ENCODE measurements at places on chromosomes 11 and 22.

DNA sequence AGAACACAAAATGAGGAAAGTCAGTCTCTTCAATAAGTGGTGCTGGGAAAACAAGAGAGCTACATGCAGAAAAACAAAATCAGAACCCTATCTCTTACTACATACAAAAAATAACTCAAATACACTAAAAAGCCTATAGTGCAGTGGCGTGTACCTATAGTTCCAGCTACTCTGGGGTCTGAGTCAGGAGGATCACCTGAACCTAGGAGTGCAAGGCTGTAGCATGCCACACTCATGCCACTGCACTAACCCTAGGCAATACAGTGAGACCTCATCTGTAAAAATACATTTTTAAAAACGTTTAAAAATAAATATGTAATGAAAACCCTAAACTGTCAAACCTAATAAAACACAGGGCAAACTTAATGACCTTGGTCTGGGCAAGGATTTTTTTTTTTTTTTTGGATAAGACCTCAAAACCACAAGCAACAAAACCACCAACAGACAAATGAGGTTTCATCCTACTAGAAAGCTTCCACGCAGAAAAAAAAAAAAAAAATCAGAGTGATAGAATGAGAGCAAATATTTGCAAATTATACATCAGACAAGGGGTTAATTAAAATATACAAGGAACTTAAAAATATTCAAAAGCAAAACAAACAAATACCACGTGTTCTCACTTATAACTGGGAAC lies 35.2 kb downstream of the XKR3 start:
- DNase-seq, result no peak

DNA sequence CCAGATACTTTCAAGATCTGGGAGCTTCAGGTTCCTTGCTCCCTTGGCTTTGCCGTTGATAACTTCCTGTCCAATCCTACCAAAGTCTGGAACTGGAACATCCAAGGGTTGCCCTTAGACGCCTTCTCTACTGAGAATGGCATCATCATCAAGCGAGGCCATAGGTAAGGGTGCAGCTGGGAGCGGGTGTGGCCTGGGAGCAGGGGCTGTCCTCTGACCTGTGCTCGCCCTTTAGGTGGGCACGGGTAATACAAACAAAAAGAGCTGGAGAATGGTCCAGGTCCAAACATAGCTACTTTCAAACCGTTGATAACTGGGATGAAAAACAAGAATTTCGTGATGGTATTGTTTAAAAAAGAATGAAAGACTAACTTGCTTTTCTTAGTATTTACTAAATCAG lies 25.0 kb downstream of the CASP12 start:
- DNase-seq, result no peak

DNA sequence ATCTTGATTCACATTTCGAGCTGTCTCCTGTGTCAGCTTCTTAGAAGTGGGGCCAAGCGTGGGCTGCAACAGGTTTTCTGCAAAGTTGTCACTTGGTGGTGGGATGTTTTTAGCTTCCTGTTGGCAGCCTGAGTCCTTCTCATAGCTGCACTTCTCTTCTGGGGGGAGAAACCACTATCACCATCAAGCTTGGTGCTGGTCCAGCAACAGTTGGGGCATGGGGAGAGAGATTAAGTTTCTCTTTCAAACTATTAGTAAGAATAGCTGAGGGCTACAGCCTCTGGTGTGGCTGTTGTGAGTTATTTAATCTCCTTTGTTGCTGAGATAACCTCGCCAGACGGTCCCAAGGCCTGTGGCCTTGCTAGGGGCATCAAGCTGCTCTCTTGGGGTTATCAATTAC lies 123.3 kb upstream of the CRYBB3 start:
- no peak for DNase-seq

DNA sequence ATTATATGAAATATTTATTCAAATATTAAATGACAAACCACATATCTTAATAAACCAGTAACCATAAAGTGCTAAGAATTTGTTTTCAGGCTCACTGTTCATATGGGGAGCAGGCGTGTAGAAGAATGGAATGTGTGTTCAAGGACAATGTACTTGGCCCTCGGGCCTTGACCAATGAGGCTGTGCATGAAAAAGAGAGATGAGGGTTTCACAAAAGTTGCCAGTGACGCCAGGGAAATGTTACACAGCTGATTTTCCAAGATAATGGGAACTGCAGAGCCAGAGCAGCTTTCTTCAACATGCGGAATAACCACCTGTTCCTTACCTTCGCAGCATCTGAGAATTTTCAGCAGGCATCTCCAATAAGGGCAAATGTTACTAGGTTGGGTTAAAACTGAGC lies 4.2 kb downstream of the SF1 start:
- DNase-seq, result no peak

GRCh38 chr22:28232204-28232603 lies 313.1 kb upstream of the PITPNB start:
- DNase-seq, result no peak

DNA sequence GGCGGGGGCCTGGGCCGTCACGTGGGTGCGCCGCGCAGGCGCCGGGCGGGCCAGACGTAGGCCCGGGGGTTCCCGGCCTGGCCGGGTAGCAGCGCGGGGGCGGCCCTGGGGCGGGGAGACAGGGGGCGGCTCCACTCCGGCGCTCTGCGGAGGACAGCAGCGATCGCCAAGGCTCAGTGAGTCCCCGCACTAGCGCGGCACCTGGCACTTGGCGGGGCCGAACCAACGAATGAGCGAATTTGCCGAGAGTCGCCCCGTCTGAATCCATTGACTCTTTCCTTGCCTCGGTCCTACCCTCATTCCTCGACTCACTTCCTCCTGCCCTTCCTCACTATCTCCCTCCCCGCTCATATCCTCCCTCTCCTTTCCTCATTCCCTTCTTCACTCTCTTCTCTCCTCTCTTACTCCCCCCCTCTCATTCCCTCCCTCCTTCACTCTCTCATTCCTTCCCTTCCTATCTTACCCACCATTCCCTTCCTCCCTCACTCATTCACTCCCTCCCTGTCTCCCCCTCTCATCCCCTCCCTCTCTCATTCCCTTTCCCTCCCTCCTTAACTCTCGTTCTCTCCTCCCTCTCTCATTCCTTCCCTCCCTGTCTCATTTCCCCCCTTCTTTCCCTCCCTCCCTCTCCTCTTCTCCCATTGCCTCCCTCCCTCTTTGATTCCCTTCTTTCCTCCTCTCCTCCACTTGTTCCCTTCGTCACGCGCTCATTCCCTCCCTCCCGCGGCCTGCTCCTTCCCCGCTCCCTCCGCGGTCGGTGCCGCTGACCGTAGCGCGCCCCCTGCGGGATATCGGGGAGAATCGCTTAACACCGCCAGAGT lies 476 bp upstream of the KLHL22 start:
- DNase-seq, result peak; percentile 97

DNA sequence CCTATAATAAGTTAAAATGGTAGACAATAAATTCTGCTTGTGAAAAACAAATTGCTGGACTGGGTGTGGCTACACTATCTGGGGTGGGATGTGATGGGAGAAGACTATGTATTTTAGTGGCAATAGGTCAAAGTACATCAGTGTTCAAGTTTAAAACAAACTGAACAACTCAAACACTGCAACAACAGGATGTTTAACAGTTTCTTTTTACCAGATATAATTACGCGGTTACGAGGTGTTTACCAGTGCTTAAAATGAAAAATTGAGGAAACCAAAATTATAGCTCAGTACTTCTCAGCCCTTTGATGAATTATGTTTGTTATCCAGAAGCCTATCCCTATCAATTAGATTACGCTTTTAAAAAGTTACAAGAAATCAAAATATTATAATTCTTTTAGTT lies 3.2 kb downstream of the PRDM10 start:
- no peak for DNase-seq

- no peak for DNase-seq
These were observed 1.4 kb downstream of the OSBP2 start for GRCh38 chr22:30695871-30696655.

DNA sequence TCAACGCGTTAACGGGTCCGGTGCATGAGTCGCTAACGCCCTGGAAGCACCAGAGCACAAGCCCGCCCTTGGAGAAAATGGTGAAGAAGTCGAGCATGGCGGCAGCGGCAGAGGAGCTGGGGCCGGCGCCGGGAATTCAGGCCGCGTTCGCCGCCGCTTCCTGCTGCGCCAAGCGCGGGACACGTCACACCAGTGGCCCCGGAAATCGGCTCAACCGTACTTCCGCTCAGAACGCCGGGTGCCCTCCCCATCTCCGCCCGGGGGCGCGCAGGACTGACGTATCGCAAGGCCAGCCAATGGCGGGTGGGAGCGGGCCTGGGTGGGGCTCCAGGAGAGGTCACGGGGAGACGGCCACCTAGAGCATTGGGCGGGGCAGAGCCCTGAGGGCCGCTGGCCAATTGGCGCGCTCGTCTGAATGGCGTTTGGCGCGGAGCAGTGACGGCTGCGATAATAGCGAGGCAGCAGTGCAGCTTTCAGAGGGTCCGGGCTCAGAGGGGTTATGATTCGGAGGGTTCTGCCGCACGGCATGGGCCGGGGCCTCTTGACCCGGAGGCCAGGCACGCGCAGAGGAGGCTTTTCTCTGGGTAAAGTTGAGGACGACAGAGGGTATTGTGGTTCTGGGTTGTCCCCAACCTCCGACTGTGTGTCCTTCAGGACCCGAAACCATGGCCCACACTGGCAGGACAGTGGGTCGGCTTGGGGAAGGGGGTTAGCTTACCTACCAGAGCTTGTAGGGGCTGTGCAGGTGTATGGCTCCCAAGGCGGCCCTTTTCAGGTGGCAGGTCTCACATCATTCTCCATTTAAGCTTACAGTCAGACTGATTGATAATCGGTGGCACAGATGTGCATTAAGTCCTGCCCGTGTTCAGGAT lies at the start of the genes FOXRED1 and SRPRA:
FOXRED1 (plus strand) TSS at position 447 of the 872 bp plus-strand sequence; CDS start at position 500, 53 bp downstream.
SRPRA (minus strand) TSS at position 188 of the 872 bp plus-strand sequence; CDS start at position 97, 91 bp downstream.
- peak; percentile 100 for DNase-seq

- DNase-seq, result no peak
These were observed 28.0 kb upstream of the KRTAP5-6 start for GRCh38 chr11:1668911-1669473.

DNA sequence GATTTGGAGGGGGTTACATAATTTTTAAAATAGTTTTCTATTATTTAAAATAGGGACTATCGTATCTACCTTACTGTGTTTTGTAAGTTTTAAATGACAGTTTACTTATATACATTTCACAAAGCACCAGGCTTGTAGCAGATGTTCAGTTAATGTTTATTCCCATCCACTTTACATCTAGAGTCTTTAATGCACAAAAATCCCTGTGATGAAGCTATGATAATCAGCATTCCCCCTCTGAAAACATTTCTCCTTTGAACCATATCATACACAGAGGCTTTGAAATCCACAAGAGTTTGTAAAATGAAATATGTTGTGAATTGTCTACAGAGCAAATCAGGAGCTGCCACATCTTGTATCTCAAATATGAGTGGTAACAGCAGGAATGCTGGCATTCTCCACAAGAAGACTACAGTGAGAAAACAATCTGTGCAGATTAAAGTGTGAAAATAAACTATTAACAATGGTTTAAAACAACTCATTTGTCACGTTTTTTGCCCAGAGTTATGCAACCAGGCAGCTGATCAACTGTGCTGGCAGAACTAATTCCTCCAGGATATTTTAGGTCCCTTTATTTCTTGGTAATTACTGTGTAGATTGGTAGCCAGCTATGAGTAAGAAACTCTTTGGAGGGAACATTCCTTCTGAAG lies 699.1 kb upstream of the ARHGAP42 start:
- no peak for DNase-seq

GRCh38 chr11:118628432-118628831 lies 21.0 kb downstream of the PHLDB1 start:
- no peak for DNase-seq

GRCh38 chr11:120153221-120153620 lies 15.3 kb upstream of the TRIM29 start:
- DNase-seq, result no peak

DNA sequence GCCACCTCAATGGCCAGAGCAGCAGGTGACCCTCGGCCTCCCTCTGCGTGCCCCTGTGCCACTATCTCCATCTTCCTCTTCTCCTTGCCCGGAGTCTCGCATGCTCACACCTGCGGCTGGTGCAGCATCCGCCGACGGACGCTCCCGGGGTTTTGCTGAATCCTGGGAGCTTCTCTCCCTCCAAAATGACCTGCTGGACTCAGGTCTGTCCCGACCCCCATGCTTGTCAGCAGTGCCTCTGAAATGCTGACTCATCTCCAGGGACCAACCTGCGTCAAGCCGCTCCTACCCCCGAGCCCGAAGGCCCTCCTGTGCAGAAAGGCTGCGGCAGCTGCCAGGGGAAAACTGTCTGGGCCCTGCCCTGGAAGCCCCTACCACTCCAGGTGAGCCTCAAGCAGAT lies 58.4 kb downstream of the CELSR1 start:
- DNase-seq, result no peak

DNA sequence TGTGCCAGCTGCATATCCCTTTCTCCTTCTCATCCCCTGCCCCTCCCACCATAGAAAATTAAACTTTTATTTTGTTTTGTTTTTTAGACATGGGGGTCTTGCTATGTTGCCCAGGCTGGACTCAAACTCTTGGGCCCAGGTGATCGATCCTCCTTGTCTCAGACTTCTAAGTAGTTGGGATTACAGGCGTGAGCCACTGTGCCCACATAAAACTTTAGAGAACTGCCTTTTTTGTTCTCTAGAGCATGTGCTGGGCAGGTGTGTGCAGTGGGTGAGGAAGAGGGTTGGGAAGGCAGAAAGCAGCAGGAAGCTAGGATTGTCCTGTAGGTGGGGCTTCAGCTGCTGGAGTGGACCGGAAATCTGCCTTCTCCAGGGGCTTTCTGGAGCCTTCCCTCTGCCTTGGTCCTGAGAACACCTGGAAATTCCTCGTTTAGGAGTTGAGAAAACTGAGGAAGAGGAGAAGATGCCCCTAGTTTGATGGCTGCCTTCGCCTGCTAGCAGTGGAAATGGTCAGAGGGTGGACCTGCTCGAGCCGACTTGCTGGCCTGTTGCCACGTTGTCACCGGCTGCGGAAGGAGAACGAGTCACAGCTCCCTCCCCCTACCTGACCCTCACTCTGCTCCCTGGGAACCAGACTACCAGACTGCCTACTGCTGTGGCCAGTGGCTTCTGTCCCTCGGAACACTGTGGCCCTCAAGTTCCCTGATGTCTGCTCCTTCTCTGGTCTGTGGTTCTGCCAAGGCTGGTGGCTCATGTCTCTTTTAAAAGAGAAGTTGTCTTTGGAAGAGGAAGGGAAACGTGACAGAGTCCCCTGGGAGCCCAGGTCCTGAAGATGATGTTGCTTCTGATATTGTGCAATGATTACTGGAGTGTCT lies 4.0 kb downstream of the ST14 start:
- no peak for DNase-seq

- no peak for DNase-seq
These were observed 99.4 kb upstream of the AKIP1 start for GRCh38 chr11:8811571-8811970.

DNA sequence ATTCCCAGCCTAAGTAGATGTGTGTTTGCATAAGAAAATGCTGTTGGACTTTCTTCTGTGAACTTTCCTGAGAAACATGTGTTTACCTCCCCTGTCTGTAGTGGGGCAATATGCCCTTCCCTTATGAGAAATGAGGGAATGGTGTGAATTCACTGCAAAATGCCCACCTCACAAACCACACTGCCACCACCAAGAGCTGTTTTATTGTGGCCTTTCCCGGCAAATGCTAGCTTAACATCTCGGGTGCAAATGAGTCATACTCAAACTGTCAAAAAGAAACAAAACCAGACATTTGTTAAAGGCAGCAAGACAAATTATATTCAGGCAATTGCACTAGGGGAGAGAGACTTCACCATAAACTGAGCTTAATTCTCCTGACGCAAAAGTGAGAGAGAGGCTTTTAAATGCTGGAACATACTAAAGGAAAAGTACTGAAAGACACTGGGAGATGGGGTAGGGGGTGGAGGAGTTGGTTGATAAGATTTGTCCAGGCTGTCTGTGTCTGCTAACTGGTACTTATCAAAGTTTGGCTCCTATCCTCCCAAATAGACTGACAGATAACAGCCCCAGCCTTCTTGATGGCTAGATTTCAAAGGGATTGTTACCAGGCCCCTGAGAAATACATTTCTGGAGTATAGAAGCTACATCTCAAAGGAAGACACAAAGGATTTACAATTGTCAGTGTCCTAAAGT lies 70.9 kb upstream of the OR5AK2 start:
- no peak for DNase-seq

GRCh38 chr22:43424666-43425630 lies 13.1 kb downstream of the MPPED1 start:
- no peak for DNase-seq
